Mesenchymal stem cell (in vitro differentiated cells and primary cell): ENCODE measurements at places on chromosomes 12 and 14.
A peak's percentile ranks its signal among the peaks of the same experiment; 100 is the strongest.

DNA sequence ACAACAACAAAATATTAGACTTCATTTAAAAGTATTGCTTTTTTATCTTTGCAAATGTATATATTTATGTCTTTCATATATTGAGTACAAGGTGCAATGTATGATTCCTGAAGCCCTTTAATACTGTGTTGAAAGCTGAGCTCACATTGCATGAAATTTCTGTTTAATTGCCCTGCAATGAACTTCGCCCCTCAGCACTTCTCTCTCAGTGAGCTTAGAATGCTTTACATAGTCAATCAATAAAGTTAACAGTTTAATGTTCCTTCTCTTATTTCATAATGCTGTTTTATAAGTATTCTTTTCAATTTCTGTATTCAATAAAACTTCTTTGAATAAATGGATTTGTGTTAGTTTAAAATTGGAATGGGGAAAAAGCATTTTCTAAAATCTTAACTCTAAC, 607.1 kb downstream of the SOX5 start:
- DNase-seq = no peak

DNA sequence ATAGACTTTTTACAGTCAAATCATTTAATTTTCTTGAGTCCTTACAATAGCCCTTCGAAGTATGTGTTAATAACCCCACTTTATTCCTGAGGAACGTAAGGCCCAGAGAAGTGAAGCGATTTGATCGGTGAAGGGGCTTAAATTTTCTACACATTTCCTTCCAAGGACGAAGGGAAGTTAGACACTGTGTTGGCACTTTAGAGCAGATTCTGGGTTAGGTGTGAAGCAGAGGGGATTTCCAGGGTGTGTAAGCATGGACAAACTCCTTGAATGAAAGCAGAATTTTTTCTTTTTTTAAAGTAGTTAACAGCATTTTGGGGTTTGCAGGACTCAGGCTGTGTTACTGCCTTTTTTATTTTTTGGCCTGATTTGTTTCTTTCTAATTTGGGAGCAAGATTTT, 38.9 kb downstream of the PRORP start:
- DNase-seq = peak; percentile 59

DNA sequence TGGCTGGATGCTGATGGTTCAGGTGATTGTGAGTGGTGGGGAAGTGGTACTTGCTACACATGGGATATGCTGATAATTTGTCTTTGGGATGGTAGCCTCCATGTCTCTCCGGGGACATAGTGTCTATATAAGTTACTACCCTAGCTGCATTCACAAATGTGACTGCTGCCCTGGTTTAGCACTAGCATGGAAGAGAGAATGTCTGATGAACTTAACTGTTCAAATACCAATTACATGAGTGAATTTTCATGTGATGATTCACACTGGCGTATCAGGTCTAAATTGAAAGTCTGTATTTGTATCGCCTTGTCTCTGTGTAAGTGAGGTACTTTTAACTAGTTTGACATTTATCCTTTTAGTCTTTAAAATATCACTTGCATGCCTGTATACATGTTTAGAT, 34.4 kb downstream of the ATF7IP start:
- peak; percentile 75 for DNase-seq

DNA sequence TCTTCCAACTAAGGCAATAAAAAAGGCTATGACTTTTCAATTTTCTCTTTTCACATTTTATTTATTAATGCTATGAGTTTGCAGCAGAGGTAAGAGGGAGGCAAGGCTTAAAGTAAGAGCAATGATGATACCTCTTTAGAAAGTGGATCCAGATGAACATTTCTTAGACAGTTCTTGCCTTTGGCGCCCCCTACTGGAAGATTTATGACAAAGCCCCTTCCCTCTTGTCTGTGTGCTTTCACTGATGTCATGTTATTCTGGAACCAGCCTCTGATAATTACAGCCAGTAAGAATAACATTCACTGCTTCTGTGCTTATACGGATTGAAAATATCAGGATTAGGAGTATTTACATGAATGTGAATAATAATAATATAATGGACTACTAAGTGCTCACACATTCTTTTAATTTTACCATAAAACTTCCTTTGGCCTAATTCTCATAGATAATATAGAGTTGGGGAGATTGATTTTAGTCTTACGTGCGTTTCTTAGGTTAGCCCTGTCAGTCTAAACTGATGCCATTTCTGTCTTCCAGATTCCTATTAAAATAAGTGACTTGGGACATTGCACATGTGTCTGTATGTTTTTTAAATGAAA, 1929.9 kb upstream of the SEL1L start:
- peak; percentile 52 for DNase-seq

- DNase-seq = no peak
Observed at GRCh38 chr14:105917933-105918436, 391.6 kb downstream of the TMEM121 start.

DNA sequence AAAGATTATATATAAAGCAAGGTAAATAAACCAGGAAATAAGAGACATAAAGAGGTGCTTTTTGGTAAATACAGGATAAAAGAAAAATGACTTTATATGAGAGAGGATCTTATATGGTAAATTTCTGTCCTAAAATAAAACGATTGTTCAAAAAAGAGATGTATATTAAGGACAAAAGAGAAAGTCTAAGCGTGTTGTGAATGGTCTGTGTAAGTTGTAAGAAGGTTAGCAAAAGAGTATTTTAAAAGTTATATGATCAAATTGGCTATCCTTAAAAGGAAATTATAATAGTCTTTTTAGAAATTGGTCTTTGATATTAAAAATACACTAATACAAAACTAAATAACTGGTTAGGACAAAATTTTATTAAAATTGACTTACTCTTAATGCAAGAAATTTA, 14.1 kb upstream of the ACSM4 start:
- DNase-seq = no peak

DNA sequence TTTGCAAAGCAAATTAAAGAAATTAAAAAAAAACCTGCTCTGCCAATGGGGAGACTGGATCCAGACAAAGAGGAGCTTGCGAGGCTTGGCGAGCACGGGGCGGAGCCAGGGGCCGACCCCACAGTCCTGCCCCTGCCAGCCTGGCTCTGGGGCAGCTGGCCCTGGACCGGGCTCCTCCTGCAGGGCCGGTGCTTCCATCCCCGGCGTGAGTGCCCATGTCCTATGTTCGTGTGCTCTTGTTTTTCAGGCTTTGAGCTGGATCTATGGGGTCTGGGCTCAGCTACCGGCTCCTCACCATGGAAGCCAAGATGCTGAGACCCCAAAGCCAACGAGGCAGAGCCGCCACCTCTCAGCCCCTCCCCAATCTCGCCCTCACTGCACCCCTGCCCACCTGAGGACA, 176.8 kb downstream of the KIF26A start:
- DNase-seq = no peak

DNA sequence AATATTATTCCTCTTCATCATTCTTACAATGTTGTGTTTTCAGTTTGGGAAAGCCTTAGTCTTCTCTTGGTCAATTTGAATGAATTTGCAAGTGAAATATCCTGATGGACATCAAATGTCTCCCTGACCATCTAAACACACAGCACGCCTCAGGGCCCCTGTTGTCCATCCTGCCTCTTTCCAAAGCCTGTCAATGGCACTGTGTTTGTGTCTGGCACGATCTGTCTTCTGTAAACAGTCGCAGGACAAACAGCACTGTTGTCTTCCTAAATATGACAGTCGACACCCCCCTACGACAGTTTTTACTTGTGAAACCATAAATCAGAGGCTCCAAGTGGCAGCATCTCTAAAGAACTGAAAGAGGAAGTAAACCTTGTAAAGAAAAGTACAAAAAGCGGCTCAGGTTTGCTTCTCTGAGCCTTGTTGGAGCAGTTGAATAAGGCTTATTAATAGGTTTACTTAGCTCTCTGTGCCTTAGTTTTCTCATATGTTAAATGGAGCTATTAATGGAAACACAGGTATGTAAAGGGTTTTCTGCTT, 285.8 kb downstream of the NRXN3 start:
- no peak for DNase-seq

DNA sequence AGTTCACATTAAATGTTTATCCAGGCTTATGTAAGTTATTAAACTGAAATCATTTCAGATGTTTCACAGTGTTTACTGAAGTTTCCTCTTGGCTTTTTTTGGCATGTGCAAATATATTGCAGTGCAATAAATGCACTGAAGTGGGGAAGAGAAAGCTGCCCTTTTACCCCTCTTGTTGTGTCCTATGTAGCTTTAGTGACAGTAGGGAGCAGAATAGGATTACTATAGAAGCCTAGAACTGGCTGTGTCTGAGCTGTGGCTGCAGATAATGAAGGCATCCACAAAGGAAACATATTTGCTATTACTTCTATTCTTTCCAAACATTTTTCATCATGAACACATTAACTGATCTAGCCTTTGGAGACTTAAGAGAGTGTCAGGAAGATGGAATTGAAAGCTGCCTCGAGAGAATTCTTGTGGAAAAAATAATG, 24.1 kb upstream of the CNTN1 start:
- no peak for DNase-seq

DNA sequence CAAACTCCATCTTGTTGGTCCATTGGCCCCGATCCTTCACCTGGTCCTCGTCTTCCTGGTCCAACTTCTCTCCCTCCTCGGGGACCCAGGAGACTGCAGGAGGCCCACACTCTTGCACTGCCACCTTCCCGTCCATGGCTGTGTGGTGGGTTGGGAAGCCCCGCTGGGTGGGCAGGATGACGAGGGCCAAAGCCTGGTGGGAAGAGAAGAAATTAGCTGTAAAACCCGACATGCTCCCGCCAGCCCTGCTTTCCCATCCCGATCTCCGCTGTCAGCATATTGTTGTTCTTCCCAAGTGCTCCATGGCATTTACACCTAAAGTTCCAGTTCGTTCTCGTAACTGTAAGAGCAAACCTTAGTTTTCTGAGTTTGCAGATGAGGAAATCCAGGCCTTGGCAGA, 4.1 kb downstream of the SLC6A12 start:
- DNase-seq = no peak

DNA sequence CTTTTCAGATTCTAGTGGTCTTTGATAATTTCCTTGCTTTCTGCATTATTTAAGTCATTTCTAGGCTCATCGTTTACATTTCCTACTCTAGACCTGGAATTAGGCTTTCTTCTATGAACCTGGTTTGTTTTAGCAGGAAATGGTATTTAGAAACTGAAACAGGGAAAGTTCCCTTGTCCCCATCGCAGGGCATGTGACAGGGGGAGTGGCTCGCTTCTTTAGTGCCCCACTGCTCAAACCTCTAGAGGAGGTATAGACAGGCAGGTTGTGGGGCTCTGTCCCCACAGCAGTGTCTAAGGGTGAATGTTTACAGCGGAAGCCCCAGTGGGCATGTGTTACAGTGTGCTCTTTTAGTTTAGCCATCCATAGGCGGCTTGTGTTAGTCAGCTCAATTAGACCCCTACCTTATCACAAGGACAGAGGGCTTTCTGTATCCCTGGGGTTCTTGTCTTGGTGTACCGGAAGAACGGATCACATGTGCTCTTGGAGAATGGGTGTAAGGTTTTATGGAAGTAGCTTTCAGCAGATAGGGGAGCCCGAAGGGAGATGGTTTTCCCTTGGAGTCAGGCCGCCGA, 25.0 kb downstream of the IFT81 start:
- no peak for DNase-seq

DNA sequence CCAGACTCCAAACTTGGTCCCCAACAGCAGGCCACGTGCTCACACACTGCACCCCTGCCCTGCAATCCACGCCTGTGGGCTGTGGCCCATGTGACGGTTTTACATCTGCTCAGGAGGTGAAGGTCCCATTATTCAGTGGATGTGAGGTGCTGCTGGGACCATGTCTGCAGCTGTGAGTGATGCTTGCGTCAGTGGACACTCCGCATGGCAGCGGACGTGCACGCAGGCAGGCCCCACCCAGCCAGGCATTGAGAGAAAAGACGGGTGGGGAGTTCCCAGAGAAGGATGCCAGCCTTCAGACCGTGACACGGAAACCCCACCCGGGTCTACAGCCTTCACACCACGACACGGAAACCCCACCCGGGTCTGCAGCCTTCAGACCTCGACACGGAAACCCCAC, 67.6 kb downstream of the NOC4L start:
- no peak for DNase-seq

GRCh38 chr14:35393826-35394225, 10.7 kb downstream of the NFKBIA start:
- no peak for DNase-seq

- DNase-seq = peak; percentile 46
Observed at GRCh38 chr14:103546652-103547454, 15.6 kb downstream of the BAG5 start.

DNA sequence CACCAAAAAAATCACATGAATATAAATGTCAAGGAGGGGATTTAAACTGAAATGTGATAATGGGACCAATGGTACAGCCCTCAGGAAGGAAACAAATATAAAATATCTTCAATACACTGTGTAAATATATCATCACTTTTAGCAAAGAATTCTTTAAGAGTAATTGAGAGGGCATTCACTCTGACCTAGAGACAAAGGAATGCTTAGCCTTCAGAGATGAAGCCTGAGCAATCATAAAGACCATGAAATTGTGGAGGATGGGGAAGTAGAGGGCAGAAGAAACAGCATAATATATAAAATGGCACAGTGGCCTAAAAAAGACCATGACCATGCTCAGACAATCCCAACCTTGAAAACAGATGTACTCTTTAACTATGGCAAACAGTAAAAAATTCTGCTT, 20.4 kb downstream of the YAF2 start:
- no peak for DNase-seq
